Lung (tissue), 17 donors: ENCODE measurements at places on chromosomes 6 and 20. TPM values are rescaled to one million over a fixed set of nuclear protein-coding genes. Genes with fewer than 3 reads are reported as not detected.

The C6orf132 gene
- 5.9 TPM for total RNA-seq

The FAM110A gene
- total RNA-seq, result 8.6 TPM

DNA sequence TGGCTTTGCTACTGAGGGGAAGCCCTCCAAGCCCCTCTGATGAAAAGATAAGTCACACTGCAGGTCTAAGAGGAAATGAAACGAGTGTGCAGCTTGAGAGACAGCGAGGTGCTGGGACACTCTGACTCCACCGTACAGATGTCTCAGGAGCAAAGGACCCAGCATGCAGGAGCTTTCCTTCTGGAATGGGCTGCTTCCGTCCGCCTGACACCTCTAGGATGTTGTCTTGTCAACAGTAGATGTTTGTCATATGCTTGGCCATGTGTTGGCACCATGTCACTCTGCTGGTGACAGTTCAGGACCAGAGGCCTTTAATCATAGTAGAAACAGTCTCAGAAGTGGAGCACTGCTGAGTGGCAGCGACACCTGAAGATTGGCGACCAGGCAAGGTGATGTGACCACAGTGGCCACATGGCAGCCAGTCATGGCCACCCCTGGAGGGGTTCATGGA is 46.7 kb downstream of the SLC24A3 start:
- H3K27ac ChIP-seq, result no peak overlapping the region
- no peaks in the 10 kb centered on the region for H3K36me3 ChIP-seq
- no peaks in the 10 kb centered on the region for H3K27me3 ChIP-seq
- no peak overlapping the region for H3K4me3 ChIP-seq

GRCh38 chr6:35491558-35492257 is 5.2 kb downstream of the TEAD3 start:
- H3K27me3 ChIP-seq, result no peaks in the 10 kb centered on the region
- H3K36me3 ChIP-seq, result no peaks in the 10 kb centered on the region
- peak; percentile 65 for DNase-seq
- peaks cover 69% of the 10 kb centered on the region for H3K4me1 ChIP-seq

- H3K4me3 ChIP-seq, result no peak overlapping the region
- no peak overlapping the region for H3K27ac ChIP-seq
- no peaks in the 10 kb centered on the region for H3K27me3 ChIP-seq
- no peak for DNase-seq
- H3K36me3 ChIP-seq, result no peaks in the 10 kb centered on the region
These were observed 158.4 kb upstream of the SIM1 start for GRCh38 chr6:100622907-100623692.

- peak within 1 kb of the TSS; percentile 94 for H3K27ac ChIP-seq
- peaks cover 18% of the 10 kb centered on the region for H3K4me1 ChIP-seq
- peaks cover 63% of the 10 kb centered on the region for H3K27me3 ChIP-seq
- peak within 1 kb of the TSS; percentile 50 for H3K4me3 ChIP-seq
These were observed at the start of gene SIRPA for GRCh38 chr20:1894951-1895673. SIRPA (plus strand) TSS chr20:1895407; CDS start chr20:1895448, 41 bp downstream.

- H3K27me3 ChIP-seq, result peaks cover 12% of the 10 kb centered on the region
- H3K4me3 ChIP-seq, result no peak overlapping the region
- H3K27ac ChIP-seq, result no peak overlapping the region
- H3K36me3 ChIP-seq, result no peaks in the 10 kb centered on the region
- no peaks in the 10 kb centered on the region for H3K4me1 ChIP-seq
- no peak for DNase-seq
These were observed 202.0 kb downstream of the CDH4 start for GRCh38 chr20:61454053-61454452.

The CLVS2 gene
- total RNA-seq, result 0.20 TPM
